ENCODE measurements at places on chromosomes 4 and X.

DNA sequence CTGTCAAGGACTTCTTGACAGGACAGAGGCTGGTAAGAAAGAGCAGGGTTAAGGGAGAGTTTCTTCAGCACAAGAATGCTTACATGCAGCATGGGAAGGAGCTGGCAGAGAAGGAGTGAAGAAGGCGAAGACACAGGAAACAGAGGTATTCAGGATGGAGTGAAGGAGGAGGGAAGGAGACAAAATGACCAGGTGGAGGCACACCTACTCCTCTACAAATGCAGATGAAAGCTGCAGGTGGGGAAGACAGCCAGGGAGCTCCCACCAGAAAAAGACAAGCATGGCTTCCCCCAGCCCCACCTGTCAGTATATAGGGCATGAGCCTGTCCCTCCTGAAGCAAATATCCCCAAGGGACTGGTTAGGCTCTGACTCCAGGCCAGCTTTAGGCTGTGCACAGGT, 29.6 kb upstream of the NKRF start:
- no peak for DNase-seq

GRCh38 chr4:7805533-7806337, 133.9 kb downstream of the AFAP1 start:
- DNase-seq = no peak

GRCh38 chr4:182904211-182904761, 12.9 kb downstream of the DCTD start:
- DNase-seq = no peak

GRCh38 chrX:11472879-11473278, 179.7 kb downstream of the AMELX start:
- DNase-seq = no peak

GRCh38 chr4:150973626-150974251, 41.3 kb downstream of the LRBA start:
- DNase-seq = no peak

- no peak for DNase-seq
Measured at GRCh38 chr4:154320521-154320920, 171.1 kb downstream of the DCHS2 start.

- DNase-seq = no peak
Measured at GRCh38 chr4:164613792-164614191, 140.1 kb upstream of the SMIM31 start.

- DNase-seq = no peak
Measured at GRCh38 chr4:77817304-77818072, 1.7 kb downstream of the CNOT6L start.

DNA sequence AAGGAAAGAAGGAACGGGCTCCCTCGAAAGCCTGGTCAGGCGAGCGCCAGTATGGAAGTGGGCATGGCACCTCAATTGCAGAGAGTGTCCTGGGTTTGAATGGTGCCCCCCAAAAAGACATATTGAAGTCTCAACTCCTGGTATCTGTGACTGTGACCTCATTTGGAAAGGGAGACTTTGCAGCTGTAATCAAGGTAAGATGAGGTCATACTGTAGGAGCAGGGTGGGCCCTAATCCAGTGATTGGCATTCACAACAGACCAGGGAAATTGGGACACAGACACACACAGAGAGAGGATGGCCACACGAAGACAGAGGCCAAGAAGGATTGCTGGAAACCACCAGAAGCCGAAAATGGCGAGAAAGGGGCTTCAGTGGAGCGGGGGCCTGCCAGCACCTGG, 6.4 kb downstream of the ZFP92 start:
- no peak for DNase-seq

GRCh38 chr4:144399927-144400326, 246.0 kb upstream of the HHIP start:
- no peak for DNase-seq

DNA sequence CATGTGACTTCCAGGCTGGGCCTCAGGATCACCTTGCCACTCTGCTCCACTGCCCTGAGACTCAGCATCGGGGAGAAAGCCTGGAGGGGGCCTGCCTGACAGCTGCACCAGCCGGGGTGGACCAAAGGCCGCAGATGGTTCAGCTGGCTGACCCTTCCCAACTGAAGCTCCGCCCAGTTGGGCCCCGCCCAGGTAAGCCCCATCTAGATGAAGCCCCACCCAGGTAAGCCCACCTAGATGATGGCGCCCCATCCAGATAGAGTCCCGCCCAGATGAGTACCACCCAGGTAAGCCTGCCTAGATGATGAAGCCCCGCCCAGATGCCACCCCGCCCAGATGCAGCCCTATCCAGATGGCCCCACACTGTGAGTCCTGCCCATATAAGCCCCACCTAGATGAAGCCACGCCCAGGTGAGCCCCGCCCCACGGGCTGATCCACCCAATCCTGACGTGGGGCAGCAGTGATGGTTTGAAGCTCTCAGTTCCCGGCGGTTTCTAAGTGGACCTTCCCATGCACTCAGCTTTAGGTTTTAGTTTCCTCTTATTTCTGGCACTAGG, 10.0 kb downstream of the ZFYVE28 start:
- no peak for DNase-seq

DNA sequence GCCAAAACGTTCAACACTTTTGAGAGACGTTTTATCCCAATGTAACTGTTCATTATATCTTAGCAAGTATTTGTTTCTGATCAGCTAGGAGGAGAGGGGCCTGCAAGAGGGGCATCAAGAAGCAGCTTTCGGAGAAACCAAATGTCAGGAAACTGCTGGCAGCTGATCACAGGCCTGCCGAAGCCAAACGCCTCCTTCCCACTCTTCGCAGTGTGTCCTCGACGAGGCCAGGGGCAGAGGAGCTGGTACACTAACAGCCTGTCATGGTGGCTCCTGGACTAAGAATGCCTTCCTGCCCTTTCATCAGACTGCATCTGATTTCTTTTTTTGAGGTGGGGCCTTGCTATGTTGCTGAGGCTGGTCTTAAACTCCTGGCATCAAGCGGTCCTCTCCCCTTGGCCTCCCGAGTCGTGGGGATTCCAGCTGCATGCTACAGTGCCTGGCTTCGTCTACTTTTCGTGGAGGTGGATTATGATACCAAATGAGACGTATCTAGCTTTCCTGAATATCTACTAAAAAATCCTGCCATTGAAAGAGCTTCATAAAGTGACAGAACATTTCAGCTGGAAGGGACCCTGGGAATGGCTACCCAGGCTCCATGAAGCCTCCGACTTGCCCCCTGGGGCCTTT, 134.8 kb downstream of the AFAP1 start:
- DNase-seq = no peak

DNA sequence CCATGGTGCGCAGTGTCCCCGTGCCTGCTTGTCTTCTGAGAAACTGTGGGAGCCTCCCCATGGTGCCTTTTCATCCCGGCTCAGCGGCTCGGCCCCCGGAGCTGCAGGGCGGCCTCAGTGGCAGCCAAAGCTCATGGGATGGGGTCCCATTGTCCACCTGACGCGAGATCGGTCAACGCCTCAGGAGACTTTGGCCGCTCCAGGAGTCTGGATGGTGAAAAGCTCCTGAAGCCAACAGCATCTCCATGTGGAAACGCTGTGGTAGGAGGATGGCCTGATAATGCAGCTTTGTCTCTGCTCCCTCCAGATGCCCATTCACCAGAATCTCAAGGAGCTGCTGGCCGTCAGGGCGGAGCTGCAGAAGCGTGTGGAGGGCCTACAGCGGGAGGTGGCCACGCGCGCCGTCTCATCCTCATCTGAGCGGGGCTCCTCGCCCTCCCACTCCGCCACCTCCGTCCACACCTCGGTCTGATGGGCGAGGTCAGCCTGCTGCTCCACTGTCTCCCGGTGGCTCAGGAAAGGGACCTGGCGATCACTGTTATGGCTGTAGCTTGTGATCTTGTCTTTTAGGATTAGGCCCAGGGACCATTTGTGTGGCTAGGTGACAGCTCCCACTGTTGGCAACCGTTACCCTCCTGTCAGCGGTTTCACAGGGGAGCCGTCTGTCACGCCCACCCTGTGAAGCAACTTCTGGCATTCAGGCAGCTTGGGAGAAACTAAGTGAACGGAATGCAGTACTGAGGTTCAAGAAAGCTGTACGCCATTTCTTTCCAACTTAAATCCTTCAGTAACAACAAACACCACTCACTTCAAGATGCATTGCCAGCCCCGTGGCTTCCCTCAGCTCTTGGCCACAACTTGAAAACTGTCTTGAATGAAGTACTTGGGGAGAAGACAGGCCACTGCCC, 69.3 kb downstream of the MTMR1 start:
- no peak for DNase-seq

DNA sequence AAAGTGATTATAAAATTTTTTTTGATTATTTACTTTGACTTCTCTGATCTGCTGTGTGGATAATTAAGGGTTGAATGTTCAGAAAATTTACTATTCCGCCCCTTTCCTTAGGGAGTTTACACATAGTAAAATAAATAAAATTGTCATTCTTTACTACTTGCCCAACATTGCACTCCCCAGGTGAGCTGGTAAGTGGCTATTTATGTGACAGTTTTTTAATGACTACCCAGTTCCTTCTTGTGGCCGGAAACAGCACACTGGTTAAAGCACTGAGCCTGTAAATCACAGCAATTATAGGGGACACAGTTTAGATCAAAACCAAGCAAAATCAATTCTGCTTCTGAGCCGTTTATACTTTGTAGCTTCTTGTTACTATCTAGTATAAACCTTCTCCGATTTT, 158.1 kb downstream of the FHIP1A start:
- no peak for DNase-seq

DNA sequence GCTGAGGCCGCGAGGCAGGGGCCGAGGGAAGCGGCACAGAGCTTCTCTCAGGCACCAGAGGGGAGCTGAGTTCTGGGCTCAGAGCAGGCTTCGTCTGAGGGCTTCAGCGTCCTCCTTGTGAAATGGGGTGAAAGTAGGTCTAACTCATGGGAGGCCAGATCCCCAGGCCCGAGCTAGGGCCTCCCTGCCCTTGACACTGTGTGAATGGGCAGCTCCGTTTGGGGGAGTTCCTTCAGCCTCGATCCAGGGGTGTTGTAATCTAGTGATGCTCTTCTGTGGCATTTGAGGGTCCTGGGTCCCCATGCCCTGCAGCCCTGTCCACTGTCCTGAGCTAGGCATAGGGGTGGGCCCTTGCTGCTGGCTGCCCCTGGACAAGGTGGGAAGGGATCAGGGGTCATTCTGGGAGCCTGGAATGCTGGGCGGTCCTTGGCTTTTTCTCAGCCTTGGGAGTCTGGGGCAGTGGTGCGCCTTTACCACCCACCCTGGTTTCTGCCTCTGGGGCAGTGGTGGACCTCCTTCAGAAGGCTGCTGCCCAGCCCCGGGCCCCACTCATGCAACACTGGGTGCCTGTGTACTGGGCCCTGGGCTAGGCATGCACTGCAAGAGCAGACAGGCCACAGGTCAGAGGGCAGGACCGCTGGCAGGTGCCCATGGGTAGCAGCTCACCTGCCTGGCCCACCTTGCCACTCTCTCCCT, 4.1 kb downstream of the SH3BP2 start:
- DNase-seq = peak; percentile 21

- no peak for DNase-seq
Measured at GRCh38 chrX:72307646-72308051, 1.9 kb upstream of the CITED1 start.

- DNase-seq = no peak
Measured at GRCh38 chrX:17737710-17737985, 355 bp downstream of the SCML1 start.

GRCh38 chrX:145816601-145817315, 871 bp upstream of the SLITRK2 start:
- no peak for DNase-seq

DNA sequence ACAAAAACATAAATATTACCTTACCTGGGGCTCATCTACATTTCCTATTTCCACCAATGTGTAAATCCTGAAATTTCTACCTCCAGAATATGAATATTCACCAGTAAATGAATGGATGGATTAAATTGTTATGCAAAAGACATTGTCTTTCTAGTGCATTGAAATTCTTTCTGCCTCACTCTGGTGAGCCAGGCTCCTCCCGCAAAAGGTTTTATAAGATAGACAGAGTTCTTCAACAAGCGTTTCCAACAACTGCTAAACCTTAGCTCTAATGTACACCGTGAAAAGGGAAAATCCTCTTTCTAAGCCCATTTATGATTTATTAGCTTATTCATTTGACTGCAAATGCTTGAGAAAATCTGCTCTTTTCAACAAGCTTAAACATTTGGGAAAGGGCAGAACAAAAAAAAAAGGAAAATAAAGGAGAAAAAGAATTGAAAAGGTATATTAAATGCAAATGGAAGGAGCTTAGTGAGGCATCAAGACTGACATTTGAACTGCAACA, 72.0 kb downstream of the LDB2 start:
- no peak for DNase-seq

DNA sequence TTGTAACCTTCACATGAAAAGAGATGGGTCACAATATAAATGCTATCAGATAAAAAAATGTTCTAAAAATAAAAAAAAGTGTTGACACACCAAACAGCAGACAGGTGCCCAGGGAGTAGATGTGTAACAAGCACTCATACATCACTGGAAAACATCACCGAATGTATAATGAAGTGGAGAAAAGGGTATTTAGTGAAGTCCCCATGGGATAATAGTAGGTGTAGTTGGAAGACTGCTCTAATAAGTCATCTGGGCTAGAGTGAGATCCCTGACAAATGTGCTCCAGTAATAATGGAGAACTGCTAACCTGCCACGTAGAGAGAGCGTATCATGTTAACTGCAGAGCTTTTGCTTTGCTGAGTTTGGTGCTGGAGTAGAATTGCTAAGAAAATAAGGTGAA, 152.0 kb downstream of the GRIA2 start:
- DNase-seq = no peak

DNA sequence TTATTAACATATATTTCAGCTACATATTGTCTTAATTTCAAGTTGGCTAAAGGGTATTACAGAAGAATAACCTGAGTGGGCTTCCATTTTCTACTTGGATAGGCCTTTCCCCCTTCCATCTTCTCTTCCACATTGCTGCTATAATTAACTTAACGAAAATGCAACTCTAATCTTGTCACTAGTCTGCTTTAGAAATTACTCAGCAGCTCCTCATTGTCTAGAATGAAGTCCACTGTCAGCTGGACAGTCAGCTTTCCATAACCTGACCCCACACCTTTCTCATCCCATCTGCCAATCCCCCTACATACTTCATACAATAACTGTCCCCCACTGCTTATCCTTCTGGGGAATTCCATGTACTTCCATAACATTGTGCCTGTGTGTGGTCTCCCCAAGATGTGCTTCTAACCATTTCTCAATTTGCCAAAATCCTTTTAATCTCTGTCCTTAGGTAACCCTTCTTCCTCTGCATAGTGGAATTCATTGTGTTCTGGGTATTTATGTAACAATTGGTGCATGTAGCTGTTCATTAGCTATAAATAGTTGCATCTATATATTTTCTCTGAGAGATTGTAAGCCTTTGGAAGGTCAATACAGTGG, 4.8 kb downstream of the MND1 start:
- no peak for DNase-seq

DNA sequence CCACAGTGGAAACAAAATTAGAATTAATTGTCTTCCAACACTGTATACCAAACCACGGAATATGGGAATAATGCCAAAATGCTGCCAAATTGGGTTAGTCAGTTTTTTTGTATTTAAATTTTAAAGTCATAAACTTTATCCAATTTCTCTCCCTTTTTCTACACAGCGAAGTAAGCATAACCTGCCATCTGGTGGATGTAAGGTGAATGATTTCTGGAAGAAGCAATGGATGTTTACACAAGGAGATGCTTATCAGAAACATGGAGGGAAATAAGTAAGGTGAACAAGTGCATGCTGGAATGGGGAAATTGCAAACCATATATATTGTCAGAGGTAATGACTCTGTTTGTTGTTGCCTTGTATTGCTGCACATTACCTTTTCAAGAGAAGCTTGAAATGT, 691.9 kb downstream of the TECRL start:
- no peak for DNase-seq

GRCh38 chr4:182507805-182508204, 264.6 kb downstream of the TENM3 start:
- DNase-seq = no peak

- DNase-seq = no peak
Measured at GRCh38 chr4:72591547-72592454, 22.8 kb upstream of the ADAMTS3 start.
